MV-4-11 (cell line): ENCODE measurements at places on chromosomes 2 and 18.

DNA sequence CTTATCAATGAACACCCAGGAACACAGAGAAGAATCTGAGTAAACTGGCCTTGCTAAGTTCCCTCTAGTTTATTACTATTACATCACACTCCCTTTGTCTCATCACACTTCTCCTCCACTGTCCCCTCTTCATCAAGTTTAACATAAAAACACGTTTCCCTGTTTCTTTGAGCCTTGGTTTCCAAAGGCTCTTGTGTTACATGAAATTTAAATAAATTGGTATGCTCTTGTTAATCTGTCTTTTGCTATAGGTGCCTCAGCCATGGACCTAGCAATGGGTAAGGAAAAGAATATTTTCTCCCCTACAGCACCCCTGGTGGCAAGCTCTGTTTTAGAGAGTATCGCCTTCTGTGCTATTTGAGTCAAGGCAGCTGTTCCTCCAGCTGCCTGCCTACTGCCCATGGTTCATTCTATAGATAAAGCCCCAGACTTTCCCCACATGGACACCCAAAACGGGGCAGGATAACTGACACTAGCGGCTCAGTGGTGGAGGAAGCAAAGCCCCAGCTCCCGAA, 31.8 kb downstream of the TGIF1 start:
- peak; percentile 53 for DNase-seq

- no peak for DNase-seq
Observed at GRCh38 chr2:206502729-206503128, 59.4 kb downstream of the ADAM23 start.

DNA sequence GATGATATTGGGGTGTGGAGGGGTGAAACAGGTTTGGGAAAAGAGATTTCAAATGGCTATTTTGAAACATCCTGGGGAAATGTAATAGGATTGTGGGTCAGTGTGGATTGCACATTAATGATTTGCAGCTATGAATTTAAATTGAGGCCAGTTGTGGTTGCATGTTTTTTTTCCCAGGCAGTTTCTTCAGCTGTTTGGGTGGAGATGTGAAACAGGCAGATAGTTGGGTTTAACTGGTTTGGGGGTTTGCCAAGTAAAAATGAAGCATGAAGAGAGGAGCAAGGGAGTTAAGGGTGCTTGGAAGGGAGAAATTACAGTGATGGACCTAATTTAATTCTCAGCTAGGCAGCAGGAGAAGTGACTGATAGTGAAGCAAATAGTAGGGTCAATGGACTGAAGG, 16.8 kb downstream of the GPD2 start:
- no peak for DNase-seq

DNA sequence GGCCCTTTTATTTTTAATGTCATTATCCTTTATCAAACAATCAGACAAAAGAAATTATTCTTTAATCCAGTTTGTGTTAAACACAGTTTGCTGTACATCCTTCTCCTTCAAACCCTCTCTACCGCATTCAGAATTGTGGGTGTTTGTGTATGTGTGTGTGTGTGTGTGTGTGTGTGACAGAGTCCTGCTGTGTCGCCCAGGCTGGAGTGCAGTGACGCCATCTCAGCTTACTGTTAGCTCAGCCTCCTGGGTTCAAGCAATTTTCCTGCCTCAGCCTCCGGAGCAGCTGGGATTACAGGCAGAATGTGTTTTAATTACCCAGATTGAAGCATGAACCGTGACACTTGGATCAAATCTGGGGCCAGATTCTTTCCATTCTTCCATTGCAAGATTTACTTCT, 723.7 kb downstream of the DCDC2C start:
- DNase-seq, result no peak

DNA sequence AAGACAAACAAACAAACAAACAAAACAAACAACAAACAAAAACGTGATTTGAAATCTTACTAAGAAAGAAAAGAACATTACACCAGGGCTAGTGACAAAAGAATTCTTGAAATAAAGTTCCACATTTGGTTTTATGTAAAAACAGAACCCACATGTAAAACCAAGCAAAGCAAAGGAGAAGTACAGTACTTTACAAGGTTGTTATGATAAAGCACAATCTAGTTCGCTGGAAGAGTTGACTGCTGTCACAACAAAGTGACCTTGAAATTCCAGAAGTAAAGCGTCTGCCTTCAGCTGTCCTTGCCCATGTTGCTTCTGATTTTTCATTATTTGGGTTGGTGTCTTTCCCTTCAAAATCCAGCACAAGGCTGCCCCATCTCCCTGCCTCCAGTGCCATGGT, 94.8 kb upstream of the CYRIA start:
- DNase-seq, result no peak

GRCh38 chr2:199922856-199923255, 11.8 kb downstream of the C2orf69 start:
- peak; percentile 50 for DNase-seq

DNA sequence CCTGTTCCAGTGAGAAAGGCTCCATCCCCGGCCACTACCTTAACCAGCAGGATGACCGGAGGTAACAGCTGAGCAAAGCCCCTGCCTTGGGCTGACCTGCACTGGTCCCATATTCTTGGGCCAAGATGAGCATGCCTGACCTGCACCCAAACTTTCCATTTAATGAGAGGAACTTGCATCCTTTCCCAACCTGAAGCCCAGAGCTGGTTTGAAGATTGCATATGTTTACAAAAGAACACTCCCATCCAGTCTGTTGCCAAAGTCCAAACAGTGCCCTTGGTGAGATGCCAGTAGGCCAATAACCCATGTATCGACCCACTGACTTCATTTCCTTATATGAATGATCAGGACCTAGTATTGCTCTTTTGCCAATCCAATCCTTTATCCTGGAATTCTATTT, 5.5 kb upstream of the NPAS2 start:
- no peak for DNase-seq

- DNase-seq, result no peak
Observed at GRCh38 chr18:53531187-53531586, 693.3 kb downstream of the MBD2 start.

- DNase-seq, result no peak
Observed at GRCh38 chr2:239533569-239534316, 132.9 kb upstream of the HDAC4 start.

DNA sequence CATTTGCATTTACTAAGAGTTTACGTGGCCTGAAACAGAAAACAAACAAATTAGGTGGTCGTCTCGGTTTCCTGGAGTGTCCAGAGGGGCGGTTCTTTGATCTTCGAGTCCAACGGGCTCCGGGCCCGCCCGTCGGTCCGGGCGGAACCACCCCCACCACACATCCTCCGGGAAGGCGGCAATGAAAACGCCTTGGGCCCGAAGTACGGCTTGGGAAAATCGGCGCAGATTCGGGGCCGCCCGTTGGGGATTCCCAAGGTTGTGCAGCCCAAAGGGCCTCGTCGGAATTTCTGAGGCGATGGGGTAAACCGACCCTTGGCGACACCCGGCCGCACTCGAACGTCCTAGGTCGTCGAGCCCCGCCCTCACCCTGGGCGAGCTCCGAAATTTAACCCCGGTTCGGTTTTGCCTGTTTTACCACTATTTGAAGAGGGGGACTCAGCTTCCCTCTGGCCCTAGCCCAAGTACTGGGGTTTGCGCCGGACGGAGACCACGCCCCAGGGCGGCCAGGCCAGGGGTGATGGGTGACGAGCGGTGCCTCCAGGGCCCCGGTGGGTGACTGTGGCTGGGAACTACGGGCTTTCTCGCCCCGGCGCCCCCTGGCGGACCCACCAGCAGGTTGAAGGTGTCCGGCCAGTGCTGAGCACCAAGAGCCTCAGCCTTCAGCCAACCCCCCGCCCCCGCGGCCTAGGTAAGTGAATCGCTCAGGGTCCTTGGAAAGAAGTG, 1.9 kb upstream of the CFAP53 start:
- DNase-seq, result peak; percentile 30

DNA sequence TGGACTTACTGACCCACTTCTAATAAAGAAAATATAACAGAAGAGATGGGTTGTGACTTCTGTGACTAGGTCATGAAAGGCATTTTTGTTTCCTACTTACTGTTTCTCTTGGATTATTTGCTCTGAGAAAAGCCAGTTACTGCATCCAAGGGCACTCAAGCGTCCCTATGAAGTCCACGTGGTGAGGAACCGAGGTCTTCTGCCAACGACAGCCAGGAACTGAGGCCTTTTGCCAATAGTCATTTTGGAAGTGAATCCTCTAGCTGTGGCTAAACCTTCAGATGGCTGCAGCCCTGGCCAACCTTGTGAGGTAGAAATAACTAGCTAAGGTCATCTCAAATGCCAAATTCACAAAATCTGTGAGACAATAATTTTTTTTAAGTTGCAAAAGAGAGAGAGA, 449.8 kb upstream of the RGPD4 start:
- no peak for DNase-seq

DNA sequence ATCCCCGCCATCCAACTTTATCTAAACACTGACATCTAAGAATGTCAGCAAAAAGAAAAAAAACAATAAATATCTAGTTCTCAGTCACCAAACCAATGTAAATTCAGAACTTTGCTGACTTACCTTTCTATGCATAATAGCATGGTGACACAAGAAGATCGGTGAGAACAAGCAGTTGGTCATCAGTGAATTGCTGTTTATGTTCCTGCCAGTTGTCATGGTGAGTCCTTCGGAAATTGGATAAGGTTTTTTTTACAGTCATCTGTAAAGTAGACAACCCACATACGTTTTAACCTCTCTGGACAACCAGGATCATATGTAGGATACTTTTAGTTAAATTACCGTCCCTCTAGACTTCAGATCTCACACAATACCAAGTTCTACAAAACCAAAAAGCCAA, 6.2 kb upstream of the GPR75 start:
- no peak for DNase-seq

GRCh38 chr2:121377646-121378045, 92.6 kb upstream of the TFCP2L1 start:
- no peak for DNase-seq

GRCh38 chr2:4408321-4408720, 704.9 kb downstream of the DCDC2C start:
- no peak for DNase-seq

DNA sequence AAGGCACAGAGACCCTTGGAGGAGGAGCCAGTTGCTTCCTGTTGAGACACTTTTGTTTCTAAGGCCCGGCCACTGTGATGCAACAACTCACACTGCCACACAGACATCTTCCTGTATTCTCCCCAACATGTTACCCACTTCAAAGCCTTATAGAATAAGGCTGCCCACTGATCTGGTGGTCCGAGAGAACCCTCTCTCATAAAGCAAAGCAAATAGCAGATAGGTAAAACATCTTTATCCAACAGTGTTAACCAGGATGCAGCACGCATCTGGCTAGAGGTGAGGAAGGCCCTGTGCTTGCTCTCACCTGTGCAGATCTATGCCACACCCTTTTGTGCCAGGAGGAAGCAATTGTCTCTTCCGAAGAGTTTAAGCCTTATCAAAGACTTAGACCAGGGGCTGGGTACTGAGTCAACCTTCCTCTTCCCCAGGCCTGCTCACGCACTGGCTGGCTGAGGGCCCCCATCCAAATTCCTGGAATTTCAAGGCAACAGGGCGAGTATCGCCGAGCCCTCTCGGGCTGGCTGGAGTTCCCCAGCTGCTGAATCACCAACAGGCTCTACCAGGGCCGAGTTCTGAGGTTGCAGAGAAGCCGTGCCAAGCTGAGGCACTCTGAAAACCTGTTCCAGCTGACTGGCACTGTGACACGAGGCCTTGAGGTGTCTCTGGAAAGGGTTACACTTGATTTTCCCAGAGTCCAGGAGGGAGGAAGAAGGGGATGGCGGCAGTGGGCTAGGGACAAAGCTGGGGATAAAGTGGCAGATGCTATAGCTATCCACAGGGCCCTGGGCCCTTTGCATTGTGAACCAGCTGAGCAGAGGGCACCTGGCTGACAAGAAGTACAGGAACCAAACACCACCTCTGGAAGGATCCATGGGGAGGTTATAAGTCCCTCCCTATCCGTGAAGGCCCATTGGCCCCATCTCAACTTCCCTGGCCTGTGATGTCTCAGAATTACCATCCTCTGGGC, 29.3 kb downstream of the TGFA start:
- DNase-seq, result peak; percentile 91

- no peak for DNase-seq
Observed at GRCh38 chr2:86231680-86232372, 32.6 kb downstream of the MRPL35 start.

DNA sequence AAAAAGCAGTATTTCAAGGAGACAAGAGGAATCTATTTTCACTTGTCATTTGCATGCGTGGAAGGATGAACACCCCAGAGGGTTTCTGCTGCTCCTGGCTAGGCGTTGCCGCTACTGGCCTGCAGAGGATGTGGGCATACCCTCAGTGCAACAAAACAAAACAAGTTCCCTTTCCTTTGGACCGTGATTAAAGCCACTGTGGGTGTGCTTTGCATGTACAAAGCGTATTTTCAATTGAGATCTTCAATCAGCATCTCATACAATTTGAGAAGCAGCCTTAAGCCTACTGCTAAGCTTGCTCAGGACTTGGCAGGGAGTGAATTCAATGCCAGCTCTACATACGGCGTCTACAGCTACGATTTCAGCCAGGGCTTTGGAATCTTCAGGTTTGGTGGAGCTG, 298.4 kb downstream of the LPIN1 start:
- peak; percentile 67 for DNase-seq

DNA sequence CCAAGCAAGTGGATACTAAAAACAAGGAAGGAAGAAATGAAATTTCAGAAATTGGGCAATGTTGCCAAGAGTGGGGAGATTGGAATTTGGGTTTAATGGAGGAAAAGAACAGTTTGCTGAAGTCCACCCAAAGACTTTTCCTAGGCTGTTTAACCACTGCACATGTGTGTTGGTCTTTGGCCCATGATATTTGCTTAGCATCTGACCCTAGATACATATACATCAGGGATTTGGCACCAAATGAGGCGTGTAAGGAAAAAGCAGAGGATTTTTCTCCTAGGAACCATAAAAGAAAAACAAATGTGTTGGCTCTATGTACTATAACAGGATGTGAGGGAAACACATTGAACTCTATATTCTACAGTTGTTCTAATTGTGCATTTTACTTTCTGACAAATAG, 80.7 kb upstream of the CD28 start:
- no peak for DNase-seq

- DNase-seq, result peak; percentile 14
Observed at GRCh38 chr2:101420623-101421022, 33.3 kb upstream of the CREG2 start.

GRCh38 chr18:24128700-24129099, 10.2 kb upstream of the CABYR start:
- DNase-seq, result no peak

GRCh38 chr2:142241016-142241415, 110.2 kb upstream of the LRP1B start:
- DNase-seq, result no peak

DNA sequence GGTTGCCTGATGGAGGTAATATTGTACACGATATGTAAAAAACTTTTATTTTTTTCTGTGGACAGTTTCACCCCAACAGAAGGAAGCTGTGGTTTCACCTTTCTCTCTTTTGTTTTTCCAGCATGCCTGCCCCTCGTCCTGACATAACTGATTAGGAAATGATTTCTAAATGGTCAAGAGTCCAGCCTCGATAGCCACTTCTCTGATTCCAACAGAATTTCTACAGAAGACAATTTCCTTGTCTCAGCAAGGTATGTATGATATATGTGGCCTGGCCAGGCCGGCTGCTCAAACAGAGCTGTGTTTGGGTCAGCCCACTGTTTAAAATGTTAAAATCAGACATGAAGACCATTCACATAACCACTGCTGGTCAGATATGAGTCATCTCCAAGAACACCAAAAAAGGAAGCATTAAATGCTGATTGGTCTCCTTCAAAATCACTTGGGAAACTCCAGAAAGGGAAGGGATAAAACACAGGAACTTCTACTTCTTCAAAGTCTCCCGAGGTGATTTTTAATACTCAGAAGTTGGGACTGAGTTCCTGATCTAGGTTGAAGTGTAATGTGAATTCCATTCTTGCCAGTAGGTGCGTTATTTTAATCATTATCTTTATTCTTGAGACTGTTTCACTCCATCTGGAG, 22.3 kb downstream of the ATP8B1 start:
- DNase-seq, result peak; percentile 66
